GOT3 (cell line): ENCODE measurements at places on chromosomes 3 and 15.

DNA sequence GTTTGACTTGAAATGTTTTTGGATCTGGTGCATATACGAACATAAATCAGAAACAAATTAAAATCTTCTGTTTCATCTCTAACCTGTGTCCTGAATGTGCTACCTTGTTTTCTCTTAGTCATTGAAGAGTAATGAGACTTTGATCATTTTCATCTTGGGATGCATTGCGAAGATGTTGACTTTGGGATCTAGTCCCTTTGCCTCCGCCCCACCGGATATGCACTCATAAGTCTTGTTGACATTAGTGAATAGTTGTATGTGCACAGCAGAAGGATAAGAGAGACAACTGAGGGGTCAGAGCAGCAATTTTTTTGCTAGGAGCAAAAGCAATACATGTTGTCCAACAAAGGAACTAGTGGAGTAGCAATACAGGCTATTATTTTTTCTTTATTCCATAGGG lies 35.9 kb upstream of the SPRED1 start:
- no peak for DNase-seq

DNA sequence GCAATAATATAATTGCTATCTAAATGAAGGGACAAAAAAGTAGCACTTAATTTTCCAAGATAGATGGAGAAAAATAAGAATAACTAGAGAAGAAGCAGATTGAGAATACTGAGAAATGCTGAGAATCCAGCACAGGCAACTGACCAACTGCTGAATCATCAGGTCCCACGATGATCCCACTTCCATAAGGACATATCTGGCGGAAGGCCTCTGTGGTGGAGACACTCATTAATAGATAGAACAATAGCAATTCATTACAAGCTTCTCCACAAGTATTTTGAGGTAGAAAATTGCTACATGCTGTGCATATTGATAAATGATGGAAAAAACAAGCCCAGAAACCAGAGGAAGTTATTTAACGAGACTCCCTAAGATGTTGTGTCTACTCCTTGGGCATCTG lies 105.9 kb downstream of the DUT start:
- DNase-seq: no peak

DNA sequence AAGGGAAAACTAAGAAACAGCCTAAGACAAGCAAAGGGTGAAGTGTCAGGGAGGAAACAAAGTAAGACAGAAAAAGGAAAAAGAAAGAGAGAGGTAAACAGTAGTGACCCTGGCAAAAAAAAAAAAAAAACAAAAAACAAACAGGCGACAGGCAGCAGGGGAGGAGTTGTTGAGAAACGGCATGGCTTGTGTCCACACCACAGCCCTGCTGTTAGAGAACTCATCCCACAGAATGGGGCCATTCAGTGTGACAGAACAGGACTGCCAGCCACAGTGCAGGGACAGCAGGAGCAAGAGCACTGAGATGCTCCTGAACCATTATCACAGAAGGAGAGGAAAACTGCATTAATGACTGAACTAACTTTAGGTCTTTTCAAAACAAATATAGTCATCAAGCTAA lies 29.7 kb downstream of the MECOM start:
- DNase-seq: no peak

- DNase-seq: no peak
Measured at GRCh38 chr3:122356402-122356801, 26.6 kb downstream of the MIX23 start.

GRCh38 chr3:100227511-100227921 lies 33.3 kb upstream of the TBC1D23 start:
- no peak for DNase-seq

- no peak for DNase-seq
Measured at GRCh38 chr3:56468184-56469106, at the start of gene ERC2. Gene ERC2 (minus strand): TSS chr3:56468467.

- DNase-seq: no peak
Measured at GRCh38 chr15:40182358-40183029, 21.6 kb downstream of the BUB1B start.

DNA sequence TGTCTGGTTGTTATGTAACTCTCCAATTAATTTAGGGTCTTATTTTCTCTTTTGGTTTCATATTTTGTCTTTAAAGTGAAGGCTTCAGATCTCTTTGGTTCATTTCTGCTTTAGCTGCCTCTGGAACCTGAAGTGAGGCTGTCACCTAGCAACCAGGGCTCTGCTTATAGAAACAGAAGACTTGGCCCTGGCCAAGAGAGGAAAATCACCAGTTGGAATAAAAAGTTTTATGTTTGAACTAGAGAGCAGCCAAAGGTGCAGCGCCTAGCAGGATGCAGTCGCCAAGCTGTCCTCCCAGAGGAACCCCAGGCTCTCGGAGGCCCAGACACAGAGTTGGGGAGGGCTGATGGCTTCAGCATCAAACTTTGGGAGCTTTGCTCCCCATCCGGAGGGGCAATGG lies 41.1 kb downstream of the LYZL4 start:
- DNase-seq: no peak

GRCh38 chr15:77097248-77097721 lies 26.4 kb upstream of the TSPAN3 start:
- no peak for DNase-seq
